ENCODE measurements at places on chromosomes 5 and 9.

DNA sequence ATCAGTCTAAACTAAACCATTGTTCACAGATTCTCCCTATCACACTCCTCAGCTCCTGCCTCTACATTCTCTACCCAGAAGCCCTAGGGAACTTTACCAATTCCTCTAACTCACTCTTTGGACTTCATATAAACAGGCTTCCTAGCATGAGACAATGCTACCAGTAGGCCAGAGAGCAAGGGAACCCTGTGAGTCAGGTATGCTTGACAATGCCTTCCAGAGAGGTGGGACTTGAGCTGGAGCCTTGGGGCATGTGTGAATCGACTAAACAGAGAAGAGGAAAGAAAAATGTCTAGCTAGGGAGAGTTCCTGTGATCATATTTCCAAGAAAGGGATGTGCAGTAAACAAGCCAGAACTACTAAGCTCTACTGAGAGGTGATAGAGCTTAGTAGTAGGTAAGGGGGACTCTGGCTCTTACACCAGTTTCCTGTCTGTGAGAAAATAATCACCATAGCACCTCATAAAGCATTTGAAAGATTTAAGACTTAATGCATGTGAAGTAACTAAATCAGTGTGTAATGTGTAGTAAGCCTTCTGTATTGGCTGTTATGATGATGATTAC, 6.4 kb upstream of the RFK start:
- DNase-seq: no peak

DNA sequence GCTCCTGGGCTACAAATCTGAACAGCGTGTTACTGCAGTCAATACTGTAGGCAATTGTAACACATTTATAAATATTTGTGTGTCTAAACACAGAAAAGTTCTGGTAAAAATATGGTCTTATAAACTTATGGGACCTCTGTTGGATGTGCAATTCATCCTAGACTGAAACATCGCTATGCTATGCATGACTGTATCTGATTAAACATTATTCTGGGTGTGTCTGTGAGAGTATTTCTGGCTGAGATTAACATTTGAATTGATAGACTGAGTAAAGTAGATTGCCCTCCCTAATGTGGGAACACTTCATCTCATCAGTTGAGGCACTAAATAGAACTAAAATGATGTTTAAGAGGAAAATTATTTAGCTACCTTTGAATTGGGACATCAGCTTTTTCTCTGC, 24.3 kb upstream of the PRDM9 start:
- no peak for DNase-seq

- no peak for DNase-seq
Observed at GRCh38 chr5:56094579-56095361, 100.0 kb upstream of the IL6ST start.

DNA sequence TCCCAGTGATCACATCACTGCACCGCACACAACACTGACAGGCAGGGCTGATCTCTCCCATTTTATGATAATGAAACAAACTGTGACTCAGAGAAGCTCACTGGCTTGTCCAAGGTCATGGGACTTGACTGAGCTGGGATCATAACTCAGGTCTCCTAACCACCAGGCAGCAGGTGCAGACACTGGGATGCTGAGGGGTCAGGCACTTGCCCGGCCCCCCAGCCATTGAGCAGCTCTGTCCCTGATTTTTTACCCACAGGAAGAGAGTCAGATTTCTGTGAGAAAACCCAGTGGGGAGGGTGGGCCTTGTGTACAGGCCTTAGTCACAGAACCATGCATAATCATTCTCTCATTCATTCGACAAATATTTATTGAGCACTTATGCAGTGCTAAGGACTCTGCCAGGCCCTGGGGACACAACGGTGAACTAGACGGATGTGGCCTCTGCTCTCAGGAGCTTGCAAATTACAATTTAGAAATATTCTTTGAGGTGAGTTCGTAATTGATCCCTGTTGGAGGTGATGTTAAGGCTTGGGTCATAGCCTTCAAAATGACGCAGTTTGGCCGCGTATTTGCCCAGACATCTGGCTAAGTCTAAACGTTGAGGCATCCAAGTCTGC, 54.5 kb upstream of the TGFBR1 start:
- no peak for DNase-seq

GRCh38 chr9:35035851-35036701, 36.3 kb downstream of the VCP start:
- DNase-seq: peak; percentile 28

GRCh38 chr5:118407958-118408357, 580.4 kb downstream of the DTWD2 start:
- DNase-seq: no peak

DNA sequence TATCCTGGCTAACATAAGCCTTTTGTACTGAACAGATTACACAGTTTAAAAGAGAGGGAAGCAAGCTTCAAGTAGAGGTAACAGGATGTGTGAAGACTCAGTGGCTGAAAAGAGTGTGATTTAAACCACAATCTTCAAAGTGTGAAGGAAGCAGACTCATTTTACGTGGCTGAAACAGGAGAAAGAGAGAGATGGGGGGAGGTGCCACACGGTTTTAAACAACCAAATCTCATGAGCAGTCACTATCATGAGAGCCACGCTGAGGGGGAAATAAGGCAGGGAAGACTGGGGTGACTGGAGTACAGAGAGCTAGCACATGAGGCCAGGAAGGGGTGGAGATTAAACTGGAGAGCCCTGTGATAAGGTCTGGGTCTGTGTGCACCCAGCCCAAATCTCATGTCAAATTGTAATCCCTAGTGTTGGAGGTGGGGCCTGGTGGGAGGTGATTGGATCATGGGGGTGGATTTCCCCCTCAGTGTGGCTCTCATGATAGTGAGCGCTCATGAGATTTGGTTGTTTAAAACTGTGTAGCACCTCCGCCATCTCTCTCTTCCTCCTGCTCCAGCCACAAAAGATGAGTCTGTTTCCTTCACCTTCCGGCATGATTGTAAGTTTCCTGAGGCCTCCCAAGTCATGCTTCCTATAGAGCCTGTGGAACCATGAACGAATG, 318.6 kb upstream of the CD180 start:
- DNase-seq: no peak

GRCh38 chr9:70113403-70114022, 69.9 kb downstream of the MAMDC2 start:
- peak; percentile 54 for DNase-seq

GRCh38 chr9:109584205-109584604, 86.1 kb upstream of the PTPN3 start:
- no peak for DNase-seq

DNA sequence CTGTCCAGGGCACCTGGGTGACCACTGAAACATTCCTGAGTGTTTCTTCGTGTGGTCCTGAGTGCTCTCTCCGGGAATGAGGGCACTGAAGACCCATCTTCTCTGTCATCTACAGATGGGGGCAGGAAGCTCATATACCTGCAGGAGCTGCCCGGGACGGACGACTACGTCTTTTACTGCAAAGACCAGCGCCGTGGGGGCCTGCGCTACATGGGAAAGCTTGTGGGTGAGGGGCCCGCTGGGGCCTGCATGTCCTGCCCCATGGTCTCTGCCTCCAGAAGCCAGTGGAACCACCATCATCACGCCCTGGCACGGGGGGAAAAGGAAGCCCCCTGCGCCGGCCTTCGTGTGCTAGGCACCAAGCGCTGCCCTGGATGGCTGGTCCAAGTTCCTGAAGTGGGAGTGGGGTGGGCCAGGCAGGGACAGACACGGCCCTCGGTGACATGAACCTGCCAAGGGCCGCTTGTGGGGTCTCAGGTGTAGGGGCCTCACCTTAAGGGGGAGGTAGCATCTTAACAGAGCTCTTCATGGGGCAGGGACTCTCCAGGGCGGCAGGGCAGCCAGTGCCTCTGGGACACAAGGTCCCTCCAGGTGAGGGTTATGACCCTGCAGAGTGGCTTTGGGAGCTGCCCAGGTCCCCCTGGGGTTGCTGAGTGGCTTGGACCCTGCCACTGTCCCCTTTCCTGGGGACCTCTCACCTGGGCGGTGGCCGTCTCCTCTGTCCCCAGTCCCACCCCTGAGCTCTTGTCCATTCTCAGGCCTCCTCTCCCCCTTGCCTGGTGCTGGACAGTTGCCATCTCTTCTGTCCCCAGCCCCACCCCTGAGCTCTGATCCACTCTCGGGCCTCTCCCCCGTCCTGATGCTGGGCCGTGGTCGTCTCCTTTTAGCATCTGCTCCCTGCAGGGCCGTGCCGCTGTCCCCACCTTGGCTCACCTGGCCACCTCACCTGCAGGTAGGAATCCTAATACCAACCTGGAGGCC, 2.1 kb downstream of the OBP2A start:
- DNase-seq: no peak

DNA sequence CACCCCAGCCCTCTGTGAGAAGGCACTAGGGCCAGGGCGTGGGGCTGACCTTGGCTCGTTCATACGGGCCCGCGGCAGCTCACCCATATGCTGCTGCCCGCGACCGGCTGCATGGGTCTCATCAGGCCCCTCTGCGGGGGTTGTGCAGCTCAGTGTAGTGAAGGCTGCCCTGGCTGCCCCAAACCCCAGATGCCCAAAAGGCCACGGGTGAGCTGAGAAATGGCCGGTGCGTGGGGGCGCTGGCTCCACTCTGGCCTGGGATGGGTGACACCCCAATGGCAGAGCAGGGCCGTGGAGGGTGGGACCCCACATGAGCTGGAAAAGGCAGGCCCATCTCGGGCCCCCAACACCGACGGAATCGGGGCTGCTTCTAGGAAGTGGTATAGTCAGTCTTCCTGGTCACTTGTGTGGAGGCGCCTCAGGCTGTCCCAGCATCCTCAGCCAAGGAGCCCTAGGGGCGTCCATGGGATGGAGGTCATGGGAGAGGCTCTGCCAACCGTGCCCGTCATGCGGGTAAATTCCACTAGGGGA, 19.4 kb upstream of the LRRC14B start:
- no peak for DNase-seq

GRCh38 chr5:67672636-67673035, 476.0 kb upstream of the CD180 start:
- no peak for DNase-seq

- DNase-seq: no peak
Observed at GRCh38 chr9:4371108-4371507, 71.2 kb upstream of the GLIS3 start.

- DNase-seq: no peak
Observed at GRCh38 chr5:2985718-2986117, 234.2 kb upstream of the IRX2 start.

DNA sequence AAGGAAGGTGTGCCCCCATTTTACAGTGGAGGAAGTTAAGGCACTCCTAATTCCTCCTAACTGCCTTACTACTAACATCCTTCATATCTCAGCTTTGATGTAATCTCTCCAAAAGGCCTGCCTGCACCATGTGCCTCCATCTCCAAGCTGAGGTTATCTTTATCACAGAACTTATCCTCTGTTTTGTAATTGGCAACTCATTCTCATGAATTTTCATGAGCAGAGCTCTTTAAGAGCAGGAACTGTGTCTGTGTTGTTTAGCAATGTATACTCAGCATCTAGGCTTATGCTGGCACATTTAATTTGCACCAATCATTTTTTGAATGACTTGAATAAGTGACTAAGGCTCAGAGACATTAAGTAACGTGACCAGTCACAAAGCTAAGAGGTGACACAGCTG, 147.9 kb upstream of the VLDLR start:
- DNase-seq: no peak

GRCh38 chr9:133103987-133104505, 17.0 kb downstream of the RALGDS start:
- DNase-seq: no peak

GRCh38 chr9:89969156-89969675, 364.4 kb downstream of the GADD45G start:
- peak; percentile 45 for DNase-seq

DNA sequence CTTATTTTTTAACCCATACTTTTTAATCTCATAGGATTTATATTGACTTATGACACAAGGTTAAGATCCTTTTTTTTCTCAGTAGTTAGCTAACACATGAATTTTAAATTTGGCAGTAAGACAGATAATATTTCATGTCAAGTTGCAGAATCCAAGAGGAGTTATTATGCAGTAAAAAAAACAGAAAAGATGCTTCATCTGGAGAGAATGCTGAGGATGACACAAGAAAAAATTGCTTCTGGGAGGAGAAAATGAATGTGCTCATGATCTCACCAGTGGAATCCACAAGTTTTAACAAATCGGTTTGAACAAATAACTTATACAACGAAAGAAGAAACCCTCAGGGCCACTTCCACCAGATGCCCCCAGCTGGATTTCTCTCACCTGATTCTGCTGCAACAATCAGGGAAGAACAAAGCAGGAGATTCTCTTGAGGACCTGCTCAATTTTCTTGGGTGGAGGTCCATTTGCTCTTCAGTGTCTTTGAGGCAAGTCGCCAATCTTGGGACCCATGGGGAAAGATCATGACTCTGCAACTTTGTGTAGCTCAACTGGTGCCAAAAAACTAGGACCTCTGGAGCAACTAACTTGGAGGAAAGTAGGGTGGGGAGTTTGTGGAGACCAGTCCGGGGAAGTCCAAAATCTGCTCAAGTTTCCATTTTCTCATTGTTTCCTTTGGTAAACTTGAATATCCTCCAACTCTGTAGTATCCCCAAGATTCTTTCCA, 50.5 kb upstream of the TNFSF15 start:
- no peak for DNase-seq

DNA sequence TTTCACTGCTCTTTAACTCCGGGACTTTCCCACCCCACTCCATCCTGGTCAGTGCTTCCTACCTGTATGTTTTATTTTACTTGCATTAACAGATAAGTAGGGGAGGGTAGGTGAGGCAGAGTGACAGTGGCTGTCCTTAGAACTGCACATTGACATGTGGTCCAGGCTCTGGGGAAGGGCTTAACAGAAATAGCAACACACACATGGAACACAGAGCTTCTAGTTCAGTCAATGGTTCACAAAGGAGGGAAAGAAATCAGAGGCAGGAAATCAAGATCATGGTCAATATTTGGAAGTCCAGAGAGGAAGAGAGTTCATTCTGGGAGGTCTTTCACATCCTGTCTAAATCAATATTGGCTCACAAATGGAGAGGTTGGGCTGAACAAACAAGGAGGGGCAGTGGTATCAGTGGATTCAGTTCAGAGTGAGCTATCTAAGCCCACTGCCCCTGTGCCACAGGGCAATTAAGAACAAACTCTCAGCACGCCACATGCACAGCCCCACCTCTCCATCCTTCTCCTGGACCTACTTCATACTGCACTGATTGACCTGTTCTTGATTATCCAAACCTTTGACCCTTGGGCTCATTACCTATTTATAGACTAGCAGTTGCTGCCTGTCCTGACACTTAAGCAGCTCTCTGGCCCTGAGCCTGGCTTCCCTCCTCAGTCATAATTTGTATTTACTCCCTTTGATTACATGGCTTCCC, 6.2 kb upstream of the VPS13A start:
- no peak for DNase-seq

DNA sequence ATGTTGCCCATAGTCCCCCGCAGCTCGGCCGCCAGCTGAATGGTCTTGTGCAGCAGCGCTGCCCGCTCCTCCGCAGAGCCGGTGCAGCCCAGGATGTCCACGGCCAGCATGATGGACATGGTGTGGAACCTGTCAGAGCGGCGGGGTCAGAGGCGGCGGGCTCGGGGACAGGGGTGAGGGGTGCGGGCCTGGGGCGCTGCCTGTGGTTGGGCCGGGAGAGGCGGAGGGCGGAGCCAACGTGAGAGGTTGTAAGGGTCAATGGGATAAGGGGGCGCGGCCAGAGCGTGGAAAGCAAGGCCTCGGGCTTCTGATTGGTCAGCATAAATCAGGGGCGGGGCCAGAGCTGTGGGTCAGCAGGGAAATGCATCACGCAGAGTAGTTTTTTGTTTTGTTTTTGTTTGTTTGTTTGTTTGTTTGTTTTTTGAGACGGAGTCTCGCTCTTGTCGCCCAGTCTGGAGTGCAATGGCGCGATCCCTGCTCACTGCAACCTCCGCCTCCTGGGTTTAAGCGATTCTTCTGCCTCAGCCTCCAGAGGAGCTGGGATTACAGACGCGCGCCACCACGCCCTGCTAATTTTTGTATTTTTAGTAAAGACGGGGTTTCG, 6.8 kb upstream of the TOR2A start:
- DNase-seq: no peak

GRCh38 chr5:77560677-77561263, 68.7 kb upstream of the WDR41 start:
- peak; percentile 25 for DNase-seq

Measured in GM20000 (cell line).